ENCODE measurements at places on chromosomes 4 and X. TPM values are rescaled to one million over a fixed set of nuclear protein-coding genes. Genes with fewer than 3 reads are reported as not detected.

DNA sequence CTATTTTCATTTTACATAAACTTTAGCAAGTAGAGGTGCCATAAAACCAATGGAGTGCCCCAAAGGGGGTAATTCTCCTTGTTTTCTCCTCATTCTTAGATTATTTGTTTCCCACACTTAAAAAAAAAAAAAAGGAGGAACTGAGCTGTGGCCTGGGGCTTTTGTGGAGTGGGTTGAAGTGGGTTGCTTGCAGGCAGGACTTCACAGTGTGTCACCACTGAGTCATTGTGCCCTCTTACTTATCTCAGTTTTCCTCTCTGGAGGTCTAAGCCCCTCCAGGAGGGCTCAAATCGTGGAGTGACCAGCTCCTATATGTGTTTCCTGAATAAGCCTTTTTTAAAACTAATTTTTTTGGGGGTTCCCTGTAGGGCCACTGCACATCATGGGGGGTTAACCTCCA, 69.0 kb downstream of the SLC16A2 start:
- H3K27me3 ChIP-seq: no peaks in the 10 kb centered on the region
- no peak overlapping the region for H3K27ac ChIP-seq
- H3K4me1 ChIP-seq: no peaks in the 10 kb centered on the region
- H3K4me3 ChIP-seq: no peak overlapping the region
- H3K36me3 ChIP-seq: no peaks in the 10 kb centered on the region
- DNase-seq: no peak

- no peak for DNase-seq
- H3K36me3 ChIP-seq: no peaks in the 10 kb centered on the region
- H3K4me3 ChIP-seq: no peak overlapping the region
- no peak overlapping the region for H3K27ac ChIP-seq
- peaks cover 10% of the 10 kb centered on the region for H3K4me1 ChIP-seq
- no peaks in the 10 kb centered on the region for H3K27me3 ChIP-seq
These were observed 7.7 kb downstream of the S100P start for GRCh38 chr4:6701371-6701770.

Gene TRO
- total RNA-seq: 44.4 TPM

DNA sequence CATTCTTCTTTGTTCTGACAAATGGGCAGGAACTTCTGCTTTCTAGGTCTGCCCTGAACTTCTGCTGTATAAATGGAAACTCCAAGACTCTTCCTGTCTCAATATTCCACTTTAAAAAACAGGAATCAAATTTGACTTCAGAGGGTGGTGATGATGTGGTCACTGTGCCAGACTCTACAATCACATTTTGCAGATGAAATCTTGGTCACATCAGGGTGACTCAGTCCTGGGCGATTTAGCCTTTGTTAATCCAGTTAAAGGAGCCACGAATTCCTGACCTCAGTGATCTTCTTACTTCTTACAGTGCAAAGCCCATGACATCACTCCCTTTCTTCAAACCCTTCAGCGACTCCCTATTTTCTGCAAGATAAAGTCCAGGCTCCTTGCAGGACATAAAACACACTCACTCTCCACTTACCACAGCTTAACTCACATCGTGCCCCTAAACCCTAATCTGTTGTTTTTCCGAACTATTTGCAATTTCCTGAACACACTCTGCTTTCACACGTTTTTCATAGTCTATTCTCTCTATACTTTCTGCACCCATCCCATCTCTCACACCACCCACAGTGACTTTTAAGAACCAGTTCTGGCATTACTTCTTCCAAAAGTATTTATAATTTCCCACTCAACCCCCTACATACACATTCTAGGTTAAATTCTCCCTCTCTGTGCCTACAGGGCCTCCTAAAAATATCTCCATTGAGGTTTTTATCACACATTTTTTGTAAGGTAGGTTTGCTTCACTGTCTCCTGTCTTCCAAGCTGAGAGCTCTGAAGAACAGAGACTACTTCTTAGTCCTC, 11.1 kb downstream of the GASK1B start:
- no peak overlapping the region for H3K4me3 ChIP-seq
- no peak for DNase-seq
- no peaks in the 10 kb centered on the region for H3K36me3 ChIP-seq
- H3K27me3 ChIP-seq: peaks cover 4% of the 10 kb centered on the region
- H3K27ac ChIP-seq: peak overlapping the region; percentile 53
- H3K4me1 ChIP-seq: peaks cover 24% of the 10 kb centered on the region

DNA sequence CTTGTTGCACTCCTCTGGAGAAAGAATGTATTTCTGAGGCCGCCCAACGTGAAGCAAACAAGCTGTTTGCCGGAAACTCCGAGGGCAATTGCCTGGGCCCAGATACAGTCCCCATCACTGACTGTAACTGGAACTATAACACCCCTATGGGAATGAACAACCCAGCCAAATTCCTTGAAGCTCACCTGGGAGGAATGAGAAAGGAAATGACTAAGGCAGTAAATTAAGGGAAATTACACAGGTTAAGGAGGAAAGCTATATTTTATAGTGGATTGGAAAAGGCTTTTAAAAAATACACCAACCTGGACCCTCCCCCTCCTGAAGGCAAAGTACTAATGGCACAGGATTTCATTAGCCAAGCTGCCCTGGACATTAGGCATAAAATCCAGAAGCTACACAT, 11.7 kb upstream of the HERC5 start:
- H3K27me3 ChIP-seq: no peaks in the 10 kb centered on the region
- H3K4me3 ChIP-seq: no peak overlapping the region
- no peak overlapping the region for H3K27ac ChIP-seq

All from esophagus squamous epithelium (tissue), 5 donors.